ENCODE measurements at places on chromosomes 2 and 18.

DNA sequence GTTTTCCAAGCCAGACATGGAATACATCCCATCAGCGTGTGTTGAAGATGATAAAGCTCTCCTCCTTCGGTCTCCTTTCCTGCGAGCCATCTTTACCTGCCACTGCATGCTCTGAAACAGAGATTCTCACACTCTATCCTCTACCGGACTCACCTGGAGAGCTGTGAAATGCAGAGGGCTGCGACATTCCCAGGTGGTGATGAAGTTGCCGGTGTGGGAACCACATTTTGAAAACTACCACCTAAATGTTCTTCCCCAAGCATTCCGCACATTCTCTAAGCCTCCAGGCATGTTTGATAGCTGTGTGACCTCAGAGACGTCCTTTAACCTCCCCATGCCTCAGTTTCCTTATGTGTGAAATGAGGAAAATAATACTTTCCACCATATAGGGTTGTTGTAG lies 226.2 kb upstream of the RAB6C start:
- DNase-seq: no peak

DNA sequence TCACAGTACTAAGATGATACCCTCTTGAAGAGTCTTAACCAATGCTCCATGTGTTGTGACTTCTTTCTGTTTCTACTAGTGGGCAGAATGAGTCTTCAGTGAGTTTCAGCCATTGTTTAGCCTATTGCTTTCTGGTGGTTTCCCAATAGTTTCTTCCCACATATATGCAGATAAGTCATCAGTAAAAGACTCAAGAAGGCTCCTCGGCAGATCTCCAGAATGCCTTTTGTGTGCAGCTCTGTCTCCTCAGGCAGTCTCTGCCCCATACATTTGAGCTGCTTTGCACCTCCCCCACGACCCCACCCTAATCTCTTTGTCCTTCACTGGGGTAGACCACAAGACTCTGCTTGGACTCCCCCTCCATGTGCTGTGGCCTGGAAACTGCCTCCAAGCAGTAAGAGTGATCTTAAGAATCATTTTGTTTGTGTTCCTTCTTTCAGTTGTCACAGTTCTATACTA lies 71.6 kb upstream of the CHRNA1 start:
- DNase-seq: no peak

DNA sequence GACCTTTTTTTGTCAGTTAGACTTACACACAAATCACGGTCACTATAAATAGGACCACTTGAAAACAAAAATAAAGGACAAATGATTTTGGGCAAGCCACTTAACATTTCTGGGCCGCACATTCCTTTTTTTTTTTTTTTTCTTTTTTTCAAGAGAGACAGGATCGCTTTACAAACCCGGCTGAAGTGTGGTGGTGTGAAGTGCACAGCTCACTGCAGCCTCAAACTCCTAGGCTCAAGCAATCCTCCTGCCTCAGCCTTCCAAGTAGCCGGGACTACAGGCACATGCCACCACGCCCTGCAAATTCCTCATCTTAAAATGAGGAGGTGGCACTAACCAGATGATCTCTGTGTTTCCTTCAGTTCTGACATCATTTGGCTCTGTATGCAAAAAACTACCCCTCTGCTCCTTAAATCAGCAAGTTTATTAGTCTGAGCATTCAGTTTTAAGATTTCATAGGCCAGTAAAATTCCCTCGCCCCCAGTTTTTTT lies 28.3 kb upstream of the MRO start:
- no peak for DNase-seq

- DNase-seq: peak; percentile 52
Measured at GRCh38 chr2:147937744-147938349, 82.7 kb downstream of the ORC4 start.

DNA sequence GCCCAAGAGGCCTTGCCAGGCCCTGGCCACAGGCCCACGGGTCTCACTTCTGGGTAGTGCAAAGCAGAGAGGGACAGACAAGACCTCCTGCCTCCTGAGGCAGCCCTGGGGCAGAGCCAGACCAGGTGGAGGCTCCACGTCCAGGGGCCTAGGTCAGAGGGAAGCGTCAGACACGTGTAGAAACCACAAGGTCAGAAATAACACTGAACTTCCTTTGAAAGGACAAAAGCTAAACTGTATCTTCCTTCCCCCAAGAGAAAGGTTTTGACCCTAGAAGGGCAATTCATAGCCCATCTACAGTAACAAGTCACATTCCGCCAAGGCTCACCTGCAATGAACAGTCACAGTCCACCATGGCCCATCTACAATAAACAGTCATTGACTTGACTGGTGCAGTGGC lies 17.9 kb downstream of the SDC1 start:
- no peak for DNase-seq

- DNase-seq: no peak
Measured at GRCh38 chr2:167249197-167249596, 360.9 kb downstream of the XIRP2 start.

GRCh38 chr2:96396095-96396494 lies 60.5 kb downstream of the NCAPH start:
- DNase-seq: no peak

DNA sequence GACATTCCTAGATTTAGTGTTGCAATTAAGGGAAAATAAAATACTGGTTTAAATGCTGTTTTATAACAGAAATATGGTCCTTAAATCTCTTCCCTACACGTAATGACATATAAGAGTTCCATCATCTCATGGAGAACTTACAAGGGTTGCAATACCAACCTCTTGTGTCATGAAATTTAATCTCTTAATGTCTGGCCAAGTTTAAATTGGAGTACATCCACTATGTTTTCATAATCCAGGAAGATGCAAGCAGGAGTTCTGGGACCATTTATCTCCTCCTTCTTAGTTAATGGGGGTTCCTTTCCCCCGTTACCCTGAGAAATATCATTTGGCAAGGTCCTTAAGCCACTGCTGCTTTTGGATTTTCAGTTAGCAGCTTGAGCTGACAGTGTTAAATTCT lies 126.0 kb upstream of the ACVR2A start:
- no peak for DNase-seq

DNA sequence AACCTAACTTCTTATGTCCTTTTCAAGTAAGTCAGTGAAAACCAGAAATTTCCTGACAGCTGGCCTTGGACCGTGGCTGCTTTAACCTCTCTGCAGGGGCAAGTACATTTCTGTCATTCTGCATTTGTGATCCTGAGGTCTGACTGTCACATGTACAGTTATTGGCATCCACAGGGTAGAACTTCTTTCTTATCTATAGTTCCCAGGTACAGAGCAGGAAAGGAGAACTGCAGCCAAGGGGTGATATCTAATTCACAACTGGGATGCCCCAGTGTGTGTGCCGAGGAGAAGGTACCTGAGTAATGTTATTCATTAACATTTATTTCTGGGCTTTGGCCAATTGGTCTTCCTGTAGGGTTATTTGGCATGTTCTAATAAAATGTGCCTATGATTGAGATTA lies 468.9 kb downstream of the PARD3B start:
- no peak for DNase-seq

DNA sequence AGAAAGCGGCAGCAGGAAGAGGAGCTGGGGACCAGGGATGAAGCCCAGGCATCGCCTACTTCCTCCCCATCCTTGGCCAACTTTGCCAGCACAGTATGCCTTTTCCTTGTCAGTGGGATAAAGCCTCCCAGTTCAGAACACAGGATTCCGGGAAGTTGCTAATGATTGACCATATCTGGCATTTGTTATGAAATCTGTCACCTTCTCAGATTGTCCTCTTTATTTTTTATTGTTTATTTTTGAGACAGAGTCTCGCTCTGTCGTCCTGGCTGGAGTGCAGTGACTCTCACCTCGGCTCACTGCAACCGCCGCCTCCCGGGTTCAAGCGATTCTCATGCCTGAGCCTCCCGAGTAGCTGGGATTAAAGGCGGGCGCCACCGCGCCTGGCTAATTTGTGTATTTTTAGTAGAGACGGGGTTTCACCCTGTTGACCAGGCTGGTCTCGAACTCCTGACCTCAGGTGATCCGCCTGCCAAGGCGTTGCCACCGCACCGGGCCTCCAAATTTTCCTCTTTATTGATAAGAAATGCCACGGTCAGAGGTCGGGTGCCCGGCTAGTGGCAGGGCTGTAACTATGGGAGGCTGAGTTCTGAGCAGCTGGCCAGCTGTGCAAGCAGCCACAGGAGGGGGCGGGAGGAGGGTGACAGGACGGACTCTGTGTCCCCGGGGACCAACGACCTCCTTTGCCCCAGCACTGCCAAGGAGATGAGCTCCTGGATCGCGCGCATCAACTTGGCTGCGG lies 24.4 kb downstream of the PSD4 start:
- no peak for DNase-seq

DNA sequence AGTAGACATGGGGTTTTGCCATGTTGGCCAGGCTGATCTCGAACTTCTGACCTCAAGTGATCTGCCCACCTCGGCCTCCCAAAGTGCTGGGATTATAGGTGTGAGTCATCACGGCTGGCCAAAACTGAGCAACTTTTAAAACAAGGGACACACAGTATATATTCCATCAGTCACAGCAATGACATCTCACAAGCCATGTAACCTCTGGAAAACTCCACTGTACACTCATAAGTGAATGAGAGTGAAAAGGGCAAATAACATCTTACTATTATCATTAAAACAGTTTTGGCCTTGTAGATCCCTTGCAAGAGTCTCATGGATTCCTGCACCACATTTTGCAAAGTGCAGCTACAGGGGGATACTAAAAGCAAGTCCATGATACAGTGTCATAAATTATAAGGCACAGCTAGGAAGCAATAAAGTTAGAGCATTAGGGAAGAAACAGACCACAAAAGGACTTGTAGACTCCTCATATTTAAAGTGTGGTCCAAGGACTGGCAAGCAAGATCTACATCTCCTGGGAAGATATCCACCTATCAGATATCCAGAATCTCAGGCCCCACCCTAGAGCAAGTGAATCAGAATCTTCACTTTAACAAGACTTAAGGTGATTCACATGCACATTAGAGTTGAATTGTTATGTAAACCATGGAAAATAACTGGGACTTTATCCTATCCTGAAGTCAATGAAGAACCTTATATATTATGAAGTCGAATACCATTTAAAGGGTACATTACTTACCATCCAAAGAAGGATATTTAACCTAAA lies 5.7 kb downstream of the SMC6 start:
- DNase-seq: no peak

DNA sequence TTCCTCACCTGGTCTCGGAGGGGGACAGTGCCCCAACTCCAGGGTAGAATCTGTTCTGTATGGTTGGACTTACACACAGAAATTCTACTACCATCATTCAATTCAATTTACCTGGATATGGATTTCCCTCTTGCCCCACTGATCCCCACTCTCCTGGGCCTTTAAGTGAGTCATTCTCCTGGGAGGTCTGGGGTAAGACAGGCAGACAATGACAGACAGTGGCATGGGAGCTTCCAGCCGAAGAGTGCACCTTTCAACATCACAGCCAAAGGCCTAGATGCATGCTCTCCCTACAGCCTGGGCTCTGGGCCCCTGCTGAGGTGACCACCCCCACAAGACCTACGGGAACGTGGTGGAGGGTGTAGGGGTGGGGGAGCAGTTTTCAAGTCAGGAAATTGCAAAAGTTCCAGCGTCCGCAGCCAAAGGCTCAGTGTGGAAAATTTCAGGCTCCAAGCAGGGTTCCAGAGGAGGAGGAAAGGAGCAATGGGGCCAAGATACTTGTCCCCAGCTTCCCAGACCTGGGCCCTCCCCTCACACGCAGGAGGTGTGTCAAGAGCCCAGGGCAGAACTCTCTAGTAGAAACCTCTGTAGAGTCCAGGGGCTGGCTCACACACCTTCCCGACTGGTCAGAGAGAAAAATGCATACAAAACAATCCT lies 296.4 kb downstream of the CYP26B1 start:
- DNase-seq: no peak

DNA sequence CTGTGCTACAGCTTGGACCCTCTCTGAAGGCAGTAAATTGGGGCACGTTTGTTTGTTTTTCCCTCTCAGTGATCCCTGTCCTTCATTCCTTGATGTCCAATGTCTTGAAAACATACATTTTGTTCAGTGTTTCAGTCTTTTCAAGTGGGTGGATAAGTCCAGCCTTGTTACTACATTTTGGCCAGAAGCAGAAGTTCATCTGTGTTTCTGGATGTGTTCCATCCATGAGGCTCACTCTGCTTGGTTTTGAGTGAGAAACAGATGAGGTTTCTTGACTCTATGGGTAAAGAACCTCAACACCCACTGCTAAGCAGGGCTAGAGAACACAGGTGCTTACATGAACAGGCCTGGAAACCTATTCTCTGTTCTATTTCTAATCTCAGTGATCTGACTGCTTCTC lies 74.5 kb upstream of the RFX8 start:
- DNase-seq: no peak

DNA sequence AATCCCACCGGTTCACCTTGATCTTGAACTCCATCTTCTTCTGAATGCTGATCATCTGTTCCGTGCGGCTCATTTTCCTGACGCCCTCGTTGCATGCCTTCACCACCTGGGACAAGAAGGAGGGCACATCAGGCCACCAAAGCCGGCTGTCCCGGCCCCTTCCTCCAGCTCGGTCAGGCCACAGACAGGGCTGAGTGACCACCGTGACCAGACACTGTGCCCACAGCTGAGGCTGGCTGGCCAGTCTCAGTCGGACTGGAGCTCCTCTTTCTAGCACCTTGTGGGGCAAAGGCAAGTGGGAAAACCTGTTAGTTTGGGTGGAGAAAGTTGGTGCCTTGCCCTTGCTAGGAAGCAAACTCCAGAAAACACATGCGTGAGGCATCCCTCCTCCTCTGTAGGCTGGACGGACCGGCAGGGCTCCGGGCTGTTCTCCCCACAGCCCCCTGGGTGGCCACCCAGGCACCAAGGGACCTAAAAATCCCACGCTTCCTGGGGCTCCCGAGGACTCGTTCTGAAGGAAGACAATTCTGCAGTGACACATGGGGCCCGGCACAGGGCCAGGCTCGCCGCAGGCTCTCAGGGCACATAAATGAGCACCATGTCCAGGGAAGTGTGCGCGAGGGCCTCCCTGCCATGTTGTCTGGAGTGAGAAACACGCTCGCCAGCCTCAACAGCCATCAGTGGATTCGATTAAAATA lies 15.3 kb downstream of the SNORC start:
- no peak for DNase-seq

DNA sequence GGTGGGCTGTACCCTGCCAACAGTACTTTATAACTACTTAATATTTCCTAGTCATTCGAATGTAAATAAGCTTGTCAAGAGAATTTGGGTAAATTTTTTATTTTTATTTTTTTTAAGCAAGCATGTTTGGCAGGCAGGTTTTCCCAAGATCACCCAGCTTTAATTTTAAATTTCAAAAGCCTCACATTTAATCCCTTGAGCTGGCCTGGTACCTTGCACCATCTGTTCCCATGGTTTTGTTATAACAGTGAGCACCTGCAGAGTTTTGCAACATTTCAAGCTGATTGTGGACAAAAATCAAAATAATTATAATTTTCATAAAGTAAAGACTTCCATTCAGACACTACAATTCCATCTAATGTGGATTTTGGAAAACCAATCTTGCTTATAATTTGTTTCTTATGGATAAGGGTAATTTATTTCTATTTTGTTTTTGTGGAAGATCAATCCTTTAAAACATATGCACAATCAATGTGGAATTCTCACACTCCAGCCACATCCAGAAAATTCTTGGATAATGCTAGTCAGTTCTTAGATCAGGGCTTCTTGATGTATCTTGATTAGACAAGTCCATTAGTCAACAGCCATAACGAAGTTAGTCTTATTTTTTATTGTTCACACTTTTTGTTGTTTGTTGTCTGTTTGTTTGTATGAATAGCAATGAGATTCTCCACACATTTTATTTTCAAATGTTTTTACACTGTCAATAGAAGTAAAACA lies 689.3 kb downstream of the NR4A2 start:
- DNase-seq: no peak

- DNase-seq: no peak
Measured at GRCh38 chr2:71936076-71937030, 211.3 kb downstream of the CYP26B1 start.

- no peak for DNase-seq
Measured at GRCh38 chr2:233470011-233470687, 96.4 kb downstream of the USP40 start.

- DNase-seq: no peak
Measured at GRCh38 chr2:76080154-76080553, 369.4 kb upstream of the GCFC2 start.

Data from LoVo (cell line).